ENCODE measurements at places on chromosomes 6 and 20.

DNA sequence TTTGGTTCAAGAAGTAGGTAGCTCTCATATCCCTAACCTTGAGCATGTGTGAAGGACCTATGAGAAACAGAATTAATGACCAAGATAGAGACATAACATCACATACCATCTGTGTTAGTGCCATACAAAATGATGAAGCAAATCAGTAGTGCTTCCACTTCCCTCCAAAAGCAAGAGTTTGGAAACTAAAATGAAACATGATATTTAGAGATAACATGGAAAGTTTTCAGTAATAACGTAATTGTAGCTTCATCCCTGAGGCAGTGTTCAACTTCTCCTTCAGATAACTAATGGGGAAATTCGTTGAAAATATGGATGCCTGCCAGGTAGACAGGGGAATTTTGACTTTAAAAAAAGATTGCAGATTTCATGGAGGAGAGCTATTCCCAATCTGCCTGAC, 248.4 kb upstream of the IRAK1BP1 start:
- no peak for DNase-seq

DNA sequence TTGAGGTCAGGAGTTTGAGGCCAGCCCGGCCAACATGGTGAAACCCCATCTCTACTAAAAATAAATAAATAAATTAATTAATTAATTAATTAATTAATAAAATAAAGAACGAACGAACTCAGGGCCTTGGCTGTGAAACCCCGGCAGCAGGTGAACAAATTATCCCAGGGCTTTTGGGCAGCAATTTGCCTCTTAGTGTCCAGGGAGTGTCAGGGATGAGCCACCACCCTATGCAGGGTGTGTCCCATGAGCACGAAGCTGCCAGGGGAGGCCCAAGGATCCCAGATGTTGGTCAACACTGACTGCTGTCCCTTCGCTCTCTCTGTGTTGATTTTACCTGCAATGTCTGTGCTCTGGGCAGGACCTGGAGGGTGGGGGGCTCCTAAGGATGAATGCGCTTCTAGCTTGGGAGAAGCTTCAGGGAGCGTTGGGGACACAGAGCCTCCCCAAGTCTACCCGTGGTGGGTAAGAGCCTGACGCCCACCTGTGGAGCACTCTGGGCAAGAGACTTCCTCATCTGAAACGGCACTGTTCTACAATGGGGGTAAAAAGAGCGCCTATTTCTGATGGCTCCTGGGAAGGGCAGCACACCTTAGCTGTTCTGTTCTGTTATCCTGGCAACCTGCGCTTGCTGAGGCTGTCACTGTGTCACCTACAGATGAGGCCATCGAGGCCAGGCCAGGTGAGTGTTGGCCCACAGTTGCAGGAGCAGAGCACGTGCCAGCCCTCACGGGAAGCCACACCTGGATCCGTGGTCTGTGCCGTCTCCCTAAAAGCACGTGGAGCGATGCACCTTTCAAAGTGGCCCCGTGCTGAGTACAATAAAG, 125.5 kb upstream of the CDH4 start:
- DNase-seq: no peak

DNA sequence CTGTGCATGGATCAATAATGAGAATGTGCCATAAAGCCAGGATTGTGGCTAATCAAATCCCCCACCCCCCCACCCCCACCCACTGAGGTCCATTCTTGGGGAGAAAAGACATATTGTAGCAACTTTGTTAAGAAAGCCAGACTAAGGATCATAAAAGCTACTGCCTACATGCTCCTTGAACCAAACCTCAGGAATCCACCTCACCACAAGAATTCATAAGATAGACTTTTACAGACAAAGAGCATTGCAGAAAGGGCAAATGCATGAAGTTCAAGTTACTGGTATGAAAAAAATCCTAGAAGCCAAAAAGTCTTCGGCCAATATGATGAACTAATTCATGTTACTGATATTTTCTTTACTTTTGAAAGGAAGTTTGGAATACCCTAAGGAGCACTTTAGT, 187.9 kb upstream of the ARID1B start:
- no peak for DNase-seq

GRCh38 chr6:5328800-5329199, 67.5 kb downstream of the FARS2 start:
- DNase-seq: no peak

DNA sequence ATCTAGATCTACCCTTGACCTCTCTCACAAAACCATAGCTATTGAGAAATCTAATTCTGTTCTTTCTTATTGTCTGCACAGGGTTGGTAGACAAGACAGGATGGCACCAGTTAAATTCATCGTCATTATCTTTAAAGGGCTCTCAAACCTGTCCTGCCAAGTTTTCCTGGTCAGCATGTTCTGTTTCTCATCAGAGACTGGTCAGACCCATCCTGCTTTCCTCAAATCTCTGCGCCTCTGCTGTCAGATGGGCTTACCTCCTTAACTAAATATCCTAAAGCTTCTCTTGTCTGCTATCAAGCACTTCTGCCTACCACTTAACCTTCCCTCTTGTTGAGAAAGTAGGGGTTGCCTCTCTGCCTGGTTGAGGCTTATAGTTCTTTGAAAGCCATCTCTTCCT, 125.2 kb downstream of the MYO6 start:
- DNase-seq: no peak

DNA sequence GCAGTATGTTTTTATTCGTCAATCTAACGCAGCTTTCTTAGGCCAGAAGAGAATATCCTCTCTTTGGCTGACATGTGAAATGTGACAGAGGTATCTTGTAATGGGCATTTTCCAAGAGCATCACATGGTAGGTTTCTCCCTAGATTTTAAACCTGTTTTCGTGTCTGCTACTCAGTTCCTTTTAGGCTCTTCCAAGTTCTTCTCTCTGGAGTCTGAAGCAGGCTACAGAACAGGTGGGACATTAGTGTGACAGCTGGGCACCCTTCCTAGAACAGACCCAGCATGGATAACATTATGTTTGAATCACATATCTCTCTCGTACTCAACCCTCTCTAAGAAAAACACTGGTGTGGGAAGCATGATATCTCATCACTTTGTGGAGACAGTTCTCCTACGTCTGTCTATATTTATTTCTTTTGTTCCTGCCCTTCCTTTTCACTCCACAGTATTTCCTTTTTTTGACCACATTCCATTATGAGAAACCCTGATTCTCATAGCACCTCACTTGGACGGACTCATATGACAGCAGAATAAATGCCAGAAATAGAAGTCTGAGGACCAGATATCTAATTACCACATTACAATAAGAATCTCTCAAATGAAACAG, 263.4 kb downstream of the NKAIN2 start:
- no peak for DNase-seq

DNA sequence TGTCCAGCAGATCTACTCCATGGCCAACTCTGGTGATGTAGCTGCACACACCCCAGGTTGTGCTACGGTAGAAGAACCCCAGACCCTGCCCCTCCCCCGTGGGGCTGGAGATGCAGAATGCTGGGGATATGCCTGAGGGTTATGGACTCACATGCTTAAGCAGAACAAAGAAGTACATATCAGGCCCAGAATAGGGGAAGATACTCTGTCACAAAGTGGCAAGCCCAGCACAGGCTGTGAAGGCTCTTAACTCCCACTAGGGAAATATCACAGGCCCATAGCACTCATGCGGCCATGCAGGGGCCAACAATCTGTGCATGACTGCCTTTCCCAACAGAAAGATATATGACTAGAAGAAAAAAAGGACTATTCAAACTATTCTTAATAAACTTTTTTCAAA, 234.9 kb downstream of the KCNQ5 start:
- no peak for DNase-seq

- no peak for DNase-seq
These were observed 6.5 kb downstream of the NKAIN2 start for GRCh38 chr6:123810214-123810613.

GRCh38 chr6:106084989-106085691, 996 bp upstream of the PRDM1 start:
- no peak for DNase-seq

DNA sequence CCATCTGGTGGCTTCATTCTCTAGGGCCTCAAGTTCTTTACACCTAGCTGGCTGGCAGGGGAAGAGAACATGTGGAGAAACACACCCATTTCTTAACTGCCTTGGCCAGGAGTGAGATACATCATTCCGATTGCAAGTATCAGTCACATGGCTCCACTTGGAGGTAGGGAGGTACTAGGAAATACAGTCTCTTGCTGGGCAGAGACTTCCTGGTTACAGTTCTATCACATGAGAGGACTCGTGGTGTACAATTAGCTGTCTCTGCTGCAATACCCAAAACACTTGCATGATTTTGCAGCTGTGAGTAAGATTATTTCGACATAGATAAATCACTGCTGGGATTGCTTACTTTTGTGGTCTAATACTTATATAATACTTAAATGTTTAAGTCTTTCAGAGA, 51.1 kb downstream of the GTF2H5 start:
- DNase-seq: no peak

DNA sequence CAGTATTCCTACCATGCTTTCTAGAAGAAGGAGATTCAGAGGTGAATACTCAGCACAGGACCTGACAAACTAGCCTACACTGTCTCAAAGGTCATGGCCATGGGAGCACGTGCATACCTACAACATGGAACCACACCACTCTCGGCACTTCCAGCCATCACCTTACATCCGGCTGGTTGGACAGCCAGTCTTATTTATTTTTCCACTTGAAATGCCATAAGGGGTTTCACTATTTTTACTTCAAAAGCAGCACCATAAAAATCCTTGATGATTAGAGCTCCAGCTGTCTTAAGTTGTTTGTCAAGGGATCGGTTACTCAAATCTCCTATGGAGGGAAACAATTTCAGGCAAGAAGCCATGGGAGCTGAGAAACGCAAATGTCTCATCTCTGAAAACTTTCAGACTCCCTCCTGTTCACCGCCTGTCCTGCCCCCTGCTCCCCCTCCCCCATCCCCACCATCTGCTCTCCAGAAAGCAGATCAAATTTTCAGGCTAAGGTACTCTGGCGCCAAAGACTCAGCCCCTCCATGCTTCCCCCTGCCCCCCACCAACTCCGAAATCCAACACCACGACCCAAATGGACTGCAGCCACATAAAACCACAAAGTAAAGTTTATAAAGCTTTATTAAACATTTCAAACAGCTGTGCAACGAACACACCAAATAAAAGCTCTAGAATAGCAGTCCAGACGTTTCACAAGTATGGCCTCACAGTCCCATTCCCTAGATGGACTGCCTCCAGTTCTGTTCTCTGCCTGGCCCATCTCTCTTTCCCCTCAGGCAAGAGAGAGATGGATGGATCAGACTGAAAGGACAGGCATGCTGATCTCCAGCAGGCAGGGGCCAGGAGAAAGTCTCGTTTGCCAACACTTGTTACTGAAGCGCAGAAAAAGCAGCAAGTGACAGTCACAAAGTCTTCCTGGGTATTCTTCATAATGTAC, 4.0 kb upstream of the NNAT start:
- DNase-seq: no peak

DNA sequence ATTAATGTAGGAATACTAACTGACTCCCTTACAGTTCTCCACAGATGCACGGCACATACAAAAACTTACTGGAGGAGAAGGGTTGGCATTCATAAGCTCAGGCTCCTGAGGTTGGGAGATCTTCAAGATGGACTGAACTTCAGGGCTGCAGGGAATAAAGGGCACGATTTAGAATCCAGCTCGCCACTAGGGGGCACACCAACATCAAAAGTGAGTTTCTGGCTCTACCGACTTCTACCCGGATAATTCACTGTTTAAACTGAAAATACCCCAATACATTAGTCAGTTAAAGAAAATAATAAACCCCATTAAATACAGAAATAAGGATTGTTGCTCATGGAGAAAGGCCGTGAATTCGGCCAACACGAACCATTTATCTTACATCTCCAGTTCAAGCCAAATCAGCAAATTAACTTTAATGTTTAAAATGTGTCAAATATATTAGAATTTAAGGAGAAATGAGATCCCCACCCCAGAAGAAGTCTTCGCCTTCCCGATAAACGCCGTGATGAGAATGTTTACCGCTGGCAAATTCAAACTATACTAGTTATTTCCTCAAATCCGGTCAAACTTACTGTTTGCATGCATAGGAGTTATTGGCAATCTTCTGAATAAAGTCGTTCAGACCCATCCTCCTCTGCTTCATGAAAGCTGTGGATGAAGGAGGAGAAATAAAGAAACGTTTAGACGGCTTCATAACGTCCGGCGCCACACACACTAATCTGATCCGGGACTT, 121.7 kb upstream of the SLC2A12 start:
- peak; percentile 90 for DNase-seq

DNA sequence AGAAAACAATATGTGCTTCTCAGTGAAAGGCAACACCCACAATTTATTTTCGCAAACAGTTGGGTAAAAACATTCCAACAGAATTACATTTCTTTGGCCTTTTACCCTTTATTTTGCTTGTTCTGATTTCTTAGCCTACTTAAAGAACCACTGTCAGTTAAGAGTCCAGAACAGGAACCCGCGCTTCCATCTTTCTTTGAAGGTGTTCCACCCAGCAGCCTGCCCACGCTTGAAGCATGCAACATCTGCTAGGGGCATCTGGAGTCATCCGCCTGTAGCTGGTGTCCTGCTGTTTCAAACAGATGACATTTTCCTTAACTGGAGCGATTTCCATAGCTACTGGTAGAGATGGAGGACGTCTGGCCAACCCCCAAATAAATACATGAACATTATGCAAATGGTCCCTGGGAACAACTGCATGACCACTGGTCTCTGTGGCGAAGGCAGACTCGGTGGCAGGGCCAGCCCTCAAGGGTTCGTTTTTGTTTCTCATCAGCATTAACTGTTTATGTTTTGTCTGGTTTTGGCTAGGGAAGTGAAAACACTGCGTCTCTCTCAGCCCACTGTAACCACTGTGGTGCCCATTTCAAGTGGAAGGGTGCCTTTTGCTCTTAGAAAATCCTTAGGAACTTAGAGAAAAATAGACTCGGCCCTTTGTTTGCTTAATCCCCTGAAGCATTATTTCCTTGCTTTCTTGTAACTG, 51.6 kb downstream of the LAMA4 start:
- DNase-seq: no peak

GRCh38 chr6:89475634-89476033, 42.7 kb downstream of the ANKRD6 start:
- DNase-seq: peak; percentile 46

- no peak for DNase-seq
These were observed 455.9 kb upstream of the JARID2 start for GRCh38 chr6:14789996-14790395.

DNA sequence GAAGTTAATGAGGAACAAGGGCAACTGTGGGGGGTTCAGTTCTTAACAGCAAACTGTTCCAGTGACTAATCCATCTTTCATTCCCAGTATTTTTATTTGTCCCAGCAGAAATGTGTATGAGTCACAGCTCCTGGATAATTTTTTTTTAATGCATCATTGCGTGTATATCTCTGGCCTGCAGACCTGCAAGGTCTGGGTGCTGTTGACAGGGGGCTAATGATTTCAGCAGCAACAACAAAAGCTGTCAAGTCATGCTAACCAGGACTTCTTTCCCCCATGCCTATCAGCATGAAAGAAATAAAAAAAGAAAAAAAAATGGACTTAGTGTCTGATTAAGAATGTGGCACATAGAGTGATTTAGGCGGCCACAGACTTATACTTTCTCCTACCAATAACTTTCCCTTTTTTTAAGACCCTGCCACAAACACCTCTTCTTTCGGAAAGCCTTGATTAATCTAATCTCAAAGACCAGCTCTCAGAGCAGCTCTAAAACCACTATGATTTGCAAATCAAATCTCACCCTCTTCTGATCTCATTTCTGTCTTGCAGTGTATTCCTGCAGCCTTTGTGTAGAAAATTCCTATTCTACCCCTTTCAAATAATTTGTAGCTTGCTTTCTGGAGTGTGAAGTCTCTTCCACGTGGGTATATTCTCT, 14.2 kb upstream of the PREX1 start:
- DNase-seq: no peak
